ENCODE measurements at places on chromosomes 2 and 18.

DNA sequence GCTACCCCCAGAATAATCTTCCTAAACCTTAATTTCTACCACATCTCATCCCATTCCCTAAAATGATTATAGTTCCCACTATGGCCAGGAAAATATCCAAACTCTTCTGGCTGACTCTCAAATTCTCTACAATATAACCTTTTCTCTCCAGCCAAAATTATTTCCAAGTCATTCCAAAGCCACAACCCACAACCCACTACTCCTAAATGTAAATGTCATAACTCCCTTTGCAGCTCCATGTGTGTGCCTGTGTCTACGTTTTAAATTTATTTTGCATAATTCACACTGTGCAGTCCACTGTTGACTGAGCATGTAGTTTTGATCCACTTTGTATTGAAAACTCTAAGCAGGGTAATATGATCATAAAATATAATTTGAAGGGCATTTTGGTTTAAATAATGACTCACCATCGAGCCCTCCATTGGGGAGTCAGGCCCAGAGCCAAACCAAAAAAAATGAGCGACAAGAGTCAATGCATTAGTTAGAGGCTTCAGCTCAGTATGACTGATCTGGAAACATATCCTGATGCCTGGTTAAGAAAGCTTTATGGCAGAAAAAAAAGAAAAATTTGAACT is 171.0 kb downstream of the AFF3 start:
- DNase-seq: no peak

DNA sequence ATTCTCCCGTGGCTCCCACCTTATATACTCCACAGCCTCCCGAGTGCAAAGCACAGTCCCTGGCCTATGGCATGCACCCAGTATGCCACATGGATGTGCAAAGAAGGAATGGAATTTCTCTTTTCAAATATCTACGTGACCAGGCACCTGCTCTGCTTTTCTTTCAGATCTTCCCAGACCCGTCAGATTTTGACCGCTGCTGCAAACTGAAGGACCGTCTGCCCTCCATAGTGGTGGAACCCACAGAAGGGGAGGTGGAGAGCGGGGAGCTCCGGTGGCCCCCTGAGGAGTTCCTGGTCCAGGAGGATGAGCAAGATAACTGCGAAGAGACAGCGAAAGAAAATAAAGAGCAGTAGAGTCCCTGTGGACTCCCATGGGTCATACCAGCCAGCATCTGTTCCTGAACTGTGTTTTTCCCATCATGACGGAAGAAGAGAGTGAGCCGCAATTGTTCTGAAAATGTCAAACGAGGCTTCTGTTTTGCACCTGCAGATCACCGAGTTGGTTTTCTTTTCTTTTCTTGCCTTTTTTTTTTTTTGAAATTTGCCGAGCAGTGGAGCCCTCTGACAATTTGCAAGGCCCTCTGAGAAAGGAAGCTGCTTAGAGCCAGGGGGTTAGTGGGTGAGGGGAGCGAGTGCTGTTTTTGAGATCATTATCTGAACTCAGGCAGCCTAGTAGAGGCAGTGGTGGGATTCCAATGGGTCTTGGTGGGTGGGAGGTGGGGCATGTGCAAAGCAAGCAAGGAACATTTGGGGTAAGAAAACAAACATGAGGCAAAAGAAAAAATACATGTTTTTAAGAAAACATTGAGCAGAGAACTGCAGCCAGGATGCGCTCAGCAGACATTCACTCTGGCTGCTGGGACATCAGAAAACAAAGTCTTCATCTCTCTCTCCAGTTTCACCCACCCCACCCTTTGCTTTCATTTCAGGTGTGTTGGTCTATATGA is 26.2 kb downstream of the LBH start:
- DNase-seq: no peak

- DNase-seq: no peak
Measured at GRCh38 chr2:73986085-73986681, 1.5 kb downstream of the TET3 start.

- no peak for DNase-seq
Measured at GRCh38 chr2:231701456-231702373, 6.6 kb upstream of the PTMA start.

DNA sequence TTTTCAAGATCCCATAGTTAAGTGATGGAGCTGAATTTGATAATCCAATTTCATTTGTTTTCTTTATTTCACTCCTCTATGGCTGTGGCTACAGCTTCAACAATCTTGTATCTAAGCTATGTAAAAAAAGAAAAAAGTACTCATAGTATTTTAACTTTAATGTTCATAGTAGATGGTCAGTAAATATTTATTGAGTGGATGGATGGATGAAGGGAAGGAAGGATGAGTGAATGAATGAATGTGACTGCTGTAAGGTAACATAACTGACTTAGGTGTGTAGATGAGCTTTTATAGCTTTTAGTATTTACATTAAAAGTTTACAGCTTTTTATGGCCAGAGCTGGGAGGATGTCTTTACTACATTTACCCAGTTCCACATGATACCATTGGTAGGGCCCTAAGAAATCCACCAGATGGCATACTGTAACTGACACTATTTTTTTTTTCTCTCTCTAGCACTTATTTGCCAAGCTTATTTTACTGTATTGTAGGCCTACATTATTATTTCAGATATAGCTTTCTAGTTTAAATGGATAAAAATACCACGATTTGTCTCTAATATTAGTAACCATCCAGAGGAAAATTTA is 13.4 kb upstream of the HRH4 start:
- DNase-seq: no peak

GRCh38 chr18:46260016-46260878 is 156.1 kb downstream of the HAUS1 start:
- no peak for DNase-seq

All from GM12891 (cell line).